T-helper 2 cell treated with Interferon-gamma antibody and Interleukin-4, amounts not matched to agents 5 μg/mL and 100 μg/mL, for 36 hours (primary cell): ENCODE measurements at places on chromosomes 4 and X.

DNA sequence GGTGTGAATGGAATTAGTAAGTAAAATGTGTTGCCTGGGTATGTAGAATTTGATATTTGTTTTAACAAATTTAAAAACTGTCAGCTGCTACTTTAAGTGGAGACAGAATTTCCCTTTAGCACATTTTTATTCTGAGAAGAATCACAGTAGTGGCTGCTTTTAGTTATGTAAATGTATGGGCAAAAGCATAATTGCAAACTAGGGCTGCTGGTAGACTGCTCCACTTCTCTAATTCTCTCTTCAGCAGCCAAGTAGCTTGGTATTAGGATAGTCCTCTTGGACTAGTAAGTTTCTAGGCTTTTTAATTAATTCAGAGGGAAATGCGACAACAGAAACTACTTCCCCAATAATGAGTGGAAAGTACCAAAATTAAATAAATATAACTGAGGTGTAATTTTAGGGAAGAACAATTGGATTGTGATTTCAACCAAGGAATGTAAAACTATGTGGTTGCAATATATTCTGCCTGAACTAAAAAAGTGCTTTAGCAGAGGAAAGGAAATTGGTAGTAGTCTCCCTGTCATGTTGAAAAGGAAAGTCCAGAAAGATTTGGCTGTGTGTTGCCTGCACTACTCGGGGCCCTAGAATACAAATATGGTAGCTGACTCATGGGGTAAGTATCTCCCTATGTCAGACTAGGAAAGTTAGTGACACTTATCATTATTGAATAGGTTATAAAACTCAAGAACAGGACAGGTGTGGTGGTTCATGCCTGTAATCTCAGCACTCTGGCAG is 9.2 kb upstream of the EIF4E start:
- H3K36me3 ChIP-seq = no peaks in the 10 kb centered on the region
- H3K27ac ChIP-seq = no peak overlapping the region
- no peak overlapping the region for H3K4me3 ChIP-seq
- H3K4me1 ChIP-seq = peaks cover 5% of the 10 kb centered on the region
- no peaks in the 10 kb centered on the region for H3K27me3 ChIP-seq
- DNase-seq = no peak

GRCh38 chr4:76987153-76987591 is 37.6 kb downstream of the SEPTIN11 start:
- DNase-seq = no peak
- H3K4me3 ChIP-seq = no peak overlapping the region
- H3K27ac ChIP-seq = no peak overlapping the region

DNA sequence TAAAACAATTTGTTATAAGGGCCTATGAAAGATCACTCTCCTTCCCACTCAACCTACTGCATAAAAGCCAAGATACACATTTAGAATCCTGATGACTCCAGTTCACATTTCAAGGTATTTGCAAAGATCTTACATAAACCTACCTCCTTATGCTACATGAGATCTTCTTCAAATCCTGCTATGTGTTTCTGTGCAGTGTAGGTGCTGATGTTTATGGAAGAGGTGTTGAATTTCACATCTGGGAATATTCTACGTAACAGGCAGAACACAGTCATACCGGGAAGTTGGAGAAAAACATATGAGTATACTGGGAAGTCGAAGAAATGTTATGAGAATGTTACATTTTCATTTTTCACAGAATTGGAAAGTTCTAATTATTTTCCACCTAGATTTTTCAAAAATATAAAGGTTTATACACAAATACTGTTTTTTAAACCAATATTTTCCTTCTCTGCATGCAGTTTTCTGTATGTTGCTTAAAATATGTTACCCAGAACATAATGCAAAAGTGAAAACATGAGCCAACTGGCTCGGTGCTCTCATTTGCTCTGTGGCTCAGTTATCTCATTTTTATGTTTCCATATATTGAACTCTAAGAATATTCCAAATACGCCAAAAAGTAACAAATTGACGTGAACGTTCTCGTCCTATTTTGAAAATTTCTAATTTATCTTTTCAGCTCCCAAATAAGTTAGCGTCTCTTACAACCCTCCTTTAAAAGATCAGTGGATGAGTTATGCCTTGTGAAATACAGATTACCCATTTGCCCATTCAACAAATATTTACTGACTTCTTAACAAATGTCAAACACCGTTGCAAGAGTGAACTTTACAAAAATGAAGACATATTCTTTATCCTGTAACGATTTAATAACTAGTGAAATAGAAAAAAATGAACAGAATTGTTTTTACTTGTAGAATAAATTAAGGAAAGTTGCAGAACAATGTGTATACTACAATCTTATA is 899.3 kb downstream of the STIM2 start:
- no peak overlapping the region for H3K27ac ChIP-seq
- no peak overlapping the region for H3K4me3 ChIP-seq
- no peaks in the 10 kb centered on the region for H3K4me1 ChIP-seq
- H3K27me3 ChIP-seq = no peaks in the 10 kb centered on the region
- no peak for DNase-seq
- H3K36me3 ChIP-seq = no peaks in the 10 kb centered on the region

- no peaks in the 10 kb centered on the region for H3K36me3 ChIP-seq
- H3K27ac ChIP-seq = no peak overlapping the region
- no peak for DNase-seq
Observed at GRCh38 chr4:63325140-63325539, 1084.1 kb downstream of the TECRL start.

DNA sequence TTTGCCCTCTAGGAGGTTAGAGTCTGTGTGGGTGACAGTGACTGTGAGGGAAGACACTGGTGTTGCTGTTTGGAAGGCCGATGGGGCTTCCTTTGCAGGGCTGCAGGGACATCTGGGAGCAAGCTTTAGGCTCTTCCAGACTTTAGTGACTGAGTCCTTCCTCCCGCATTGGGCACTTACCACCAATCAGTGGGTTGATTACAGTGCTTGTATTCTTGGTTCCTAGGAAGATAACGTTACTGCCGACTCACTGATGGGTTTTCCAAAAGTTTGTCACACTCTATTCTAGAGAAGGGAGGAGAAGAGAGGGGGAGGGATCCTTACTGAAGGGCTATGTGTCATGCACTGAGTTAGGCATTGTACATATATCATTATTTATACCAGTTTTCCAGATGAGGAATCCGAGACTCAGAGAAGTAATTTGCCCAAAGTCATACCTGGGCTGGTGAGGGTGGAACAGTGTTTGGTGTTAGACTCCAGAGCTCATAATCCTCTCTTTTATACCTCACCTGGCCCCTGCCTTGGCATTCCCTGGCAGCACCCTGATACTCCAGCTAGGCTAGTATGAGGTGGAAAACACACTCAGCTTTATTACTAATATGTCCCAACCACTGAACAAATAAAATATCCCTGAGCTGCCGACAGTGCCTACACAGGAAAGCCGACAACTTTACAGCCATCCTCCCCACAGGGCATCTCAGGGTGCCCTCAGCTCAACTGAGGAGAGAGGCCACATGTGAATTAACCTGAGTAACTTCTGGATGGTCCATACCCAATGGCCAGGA is 3.8 kb downstream of the CHST7 start:
- H3K4me3 ChIP-seq = peak overlapping the region; percentile 61
- H3K4me1 ChIP-seq = peaks cover 37% of the 10 kb centered on the region
- DNase-seq = no peak
- peaks cover 22% of the 10 kb centered on the region for H3K36me3 ChIP-seq
- peaks cover 5% of the 10 kb centered on the region for H3K27me3 ChIP-seq
- no peak overlapping the region for H3K27ac ChIP-seq

DNA sequence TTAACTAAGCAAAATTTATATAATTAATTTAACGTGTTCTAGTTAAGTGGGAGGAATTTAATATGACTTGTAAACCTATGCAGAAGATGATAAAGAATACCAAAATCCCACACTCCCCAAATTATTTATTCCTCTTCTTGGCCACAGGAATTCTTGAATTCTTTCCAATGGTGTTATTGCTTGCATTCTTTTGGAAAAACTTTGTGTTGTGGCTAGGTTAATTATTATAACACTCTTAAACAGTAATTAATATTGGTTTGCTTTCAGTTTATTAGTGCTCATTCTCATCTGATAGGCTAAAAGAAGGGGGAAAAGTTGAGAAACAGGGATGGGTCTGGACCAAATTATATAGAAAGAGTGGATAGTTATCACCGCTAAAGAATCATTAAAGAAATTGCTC is 141.5 kb upstream of the PABPC4L start:
- H3K36me3 ChIP-seq = no peaks in the 10 kb centered on the region
- no peak overlapping the region for H3K4me3 ChIP-seq
- H3K27me3 ChIP-seq = no peaks in the 10 kb centered on the region
- no peak for DNase-seq

- H3K36me3 ChIP-seq = no peaks in the 10 kb centered on the region
- peaks cover 4% of the 10 kb centered on the region for H3K4me1 ChIP-seq
- no peak for DNase-seq
- no peak overlapping the region for H3K27ac ChIP-seq
Observed at GRCh38 chr4:6324999-6325787, 55.5 kb downstream of the WFS1 start.

DNA sequence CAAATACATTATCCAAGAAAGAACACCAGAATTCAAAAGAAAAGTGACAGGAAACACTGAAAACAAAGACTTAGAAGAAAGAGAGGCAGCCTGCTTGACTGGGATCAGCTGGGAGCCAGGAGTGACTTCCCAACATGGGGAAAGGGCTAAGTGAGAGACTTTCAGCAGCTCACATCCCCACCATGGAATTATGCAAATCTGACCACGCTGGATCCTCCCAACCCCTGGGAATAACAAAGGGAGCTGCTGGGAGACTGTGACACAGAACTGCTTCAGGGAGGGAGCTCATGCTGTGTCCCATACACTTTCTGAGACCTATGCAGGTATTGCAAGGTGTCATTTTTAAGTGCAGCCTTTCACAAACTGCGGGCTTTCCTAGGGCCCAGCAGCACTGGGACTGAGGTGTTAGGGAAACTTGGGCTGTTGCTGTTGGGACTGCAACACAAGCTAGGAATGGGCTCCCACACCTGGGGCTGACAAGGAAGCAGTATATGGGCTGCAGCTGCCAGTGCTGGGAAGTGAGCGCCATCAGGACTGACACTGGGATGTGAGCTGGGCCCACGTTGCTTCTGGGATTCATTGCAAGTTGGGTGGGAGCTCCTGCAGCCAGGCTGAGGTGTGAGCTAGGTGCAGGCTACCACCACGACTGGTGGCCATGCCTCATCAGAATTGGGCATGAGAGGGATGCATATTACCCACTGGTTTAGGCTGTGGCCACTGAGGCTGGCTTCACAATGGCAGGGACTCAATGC is 139.1 kb downstream of the KDR start:
- no peak for DNase-seq
- H3K27ac ChIP-seq = no peak overlapping the region
- no peaks in the 10 kb centered on the region for H3K27me3 ChIP-seq

DNA sequence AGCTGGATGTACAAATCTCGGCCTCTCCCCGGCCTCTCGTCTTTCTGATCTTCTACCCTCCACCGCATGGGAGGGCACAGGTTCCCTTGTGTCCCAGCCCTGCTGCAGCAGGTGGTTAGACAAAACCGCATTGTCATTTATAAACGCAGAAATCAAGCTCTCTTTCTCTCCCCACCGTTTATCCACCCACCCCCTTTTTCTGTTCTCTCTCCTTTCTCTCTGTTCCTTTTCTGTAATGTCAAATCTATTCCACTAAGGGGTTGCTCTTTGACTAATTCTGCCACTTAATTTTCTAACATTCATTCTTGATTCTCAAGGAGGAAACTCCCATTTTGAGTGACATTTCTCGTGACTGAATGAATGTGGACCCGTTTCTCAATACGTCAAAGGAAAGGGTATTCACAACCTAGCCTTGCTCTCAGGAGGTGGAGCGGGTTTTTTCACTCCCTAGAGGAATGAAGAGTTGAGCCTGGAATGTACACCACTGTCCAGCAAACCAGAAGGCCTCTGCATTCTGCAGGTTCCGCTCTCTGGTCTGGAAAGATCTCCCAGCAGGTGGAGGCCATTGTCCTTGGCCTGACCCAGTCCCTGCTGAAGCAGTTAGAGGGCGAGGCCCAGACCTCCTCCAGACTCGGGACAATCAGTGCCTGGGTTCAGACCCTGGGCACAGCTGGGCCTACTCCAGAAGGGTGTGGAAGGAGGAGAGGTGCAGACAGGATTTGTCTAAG is 70.9 kb upstream of the ENPP6 start:
- peaks cover 29% of the 10 kb centered on the region for H3K4me1 ChIP-seq
- H3K27me3 ChIP-seq = no peaks in the 10 kb centered on the region
- peak overlapping the region; percentile 89 for H3K27ac ChIP-seq
- peak overlapping the region; percentile 80 for H3K4me3 ChIP-seq
- DNase-seq = peak; percentile 59

GRCh38 chr4:6788123-6788522 is 5.6 kb downstream of the KIAA0232 start:
- H3K27me3 ChIP-seq = no peaks in the 10 kb centered on the region
- no peak for DNase-seq
- no peak overlapping the region for H3K4me3 ChIP-seq
- no peak overlapping the region for H3K27ac ChIP-seq
- H3K36me3 ChIP-seq = peaks cover 22% of the 10 kb centered on the region

DNA sequence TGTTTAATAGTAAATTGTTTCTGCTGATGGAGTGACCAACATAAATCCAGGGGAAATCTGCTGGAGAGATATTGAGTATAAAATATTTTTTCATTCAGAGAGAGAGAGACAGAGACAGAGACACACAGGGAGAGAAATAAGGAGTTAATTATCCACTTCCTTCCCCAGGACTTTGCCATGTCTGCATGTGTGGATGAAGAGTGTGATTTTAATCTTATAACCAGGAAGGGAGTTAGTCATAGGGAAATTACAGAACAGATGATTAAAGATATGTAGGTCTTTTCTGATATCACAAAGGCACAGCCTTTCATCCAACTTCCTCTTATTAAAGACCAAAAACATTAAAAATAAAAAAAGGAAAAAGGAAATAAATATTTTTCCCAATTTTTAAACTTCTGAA is 526.3 kb downstream of the SPRY1 start:
- H3K4me1 ChIP-seq = no peaks in the 10 kb centered on the region
- no peak for DNase-seq
- no peaks in the 10 kb centered on the region for H3K27me3 ChIP-seq
- H3K4me3 ChIP-seq = no peak overlapping the region
- no peak overlapping the region for H3K27ac ChIP-seq
- H3K36me3 ChIP-seq = no peaks in the 10 kb centered on the region

DNA sequence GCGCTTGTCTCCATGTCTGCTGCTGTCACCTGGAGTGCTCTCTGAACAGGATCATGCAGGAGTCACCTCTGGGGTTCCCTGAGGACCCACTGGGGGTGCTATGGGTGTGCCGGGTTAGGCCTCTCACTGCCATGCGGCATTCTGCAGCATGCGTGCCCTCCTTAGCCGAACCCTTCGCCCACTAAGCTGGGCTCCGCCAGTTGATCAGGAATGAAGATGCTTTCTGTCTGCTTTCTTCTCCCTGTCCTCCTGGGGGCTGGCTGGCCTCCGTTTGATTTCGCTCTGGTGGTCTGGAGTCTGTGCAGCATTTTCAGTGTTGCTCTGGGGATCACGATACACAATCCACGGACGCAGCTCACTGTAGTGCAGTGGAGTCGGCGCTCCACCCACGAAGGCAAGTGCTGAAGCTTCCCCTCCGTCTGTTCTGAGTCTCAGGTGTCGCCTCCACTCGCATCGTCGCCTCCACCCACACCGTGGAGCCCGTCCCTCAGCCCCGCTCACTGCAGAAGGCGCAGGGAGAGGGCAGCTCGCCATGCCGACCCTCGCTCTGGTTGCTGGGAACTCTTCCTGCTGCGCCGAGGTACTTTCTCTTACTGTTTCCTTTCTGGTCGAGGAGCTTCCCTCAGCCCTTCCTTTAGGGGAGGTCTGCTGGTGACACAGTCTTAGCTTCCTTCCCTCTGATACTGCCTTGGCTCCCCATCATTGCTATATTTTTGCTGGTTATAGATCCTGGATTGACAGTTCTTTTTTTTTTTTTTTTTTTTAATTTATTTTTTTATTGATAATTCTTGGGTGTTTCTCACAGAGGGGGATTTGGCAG is 29.2 kb downstream of the LETM1 start:
- H3K36me3 ChIP-seq = peaks cover 26% of the 10 kb centered on the region
- DNase-seq = no peak
- H3K4me3 ChIP-seq = no peak overlapping the region
- peaks cover 13% of the 10 kb centered on the region for H3K4me1 ChIP-seq
- no peak overlapping the region for H3K27ac ChIP-seq
